ENCODE measurements at places on chromosomes 16 and 17. TPM values are rescaled to one million over a fixed set of nuclear protein-coding genes. Genes with fewer than 3 reads are reported as not detected.

Gene FBXO39
- total RNA-seq, result not detected

Gene MYH3
- total RNA-seq, result 1.3 TPM

Gene ABCC12
- total RNA-seq, result under 0.01 TPM

Gene ABCC1
- total RNA-seq, result 17.2 TPM

Gene MNT
- total RNA-seq, result 7.7 TPM

Gene ABCA6
- total RNA-seq, result 61.4 TPM

Gene KRT38
- total RNA-seq, result not detected

Gene ACSM2A
- total RNA-seq, result not detected

Gene HBA2
- total RNA-seq, result not detected

Gene KRTAP3-1
- not detected for total RNA-seq

Gene TBC1D26
- not detected for total RNA-seq

Gene G6PC1
- total RNA-seq, result not detected

Gene DHODH
- total RNA-seq, result 5.8 TPM

Gene FA2H
- not detected for total RNA-seq

Gene OR1A1
- total RNA-seq, result not detected

Gene ZSCAN10
- total RNA-seq, result not detected

Gene SOST
- not detected for total RNA-seq

Gene LRRC37A
- total RNA-seq, result not detected

Gene CNTNAP1
- 37.9 TPM for total RNA-seq

Gene TNFRSF13B
- not detected for total RNA-seq

Gene PRR35
- total RNA-seq, result not detected

Gene CLEC19A
- not detected for total RNA-seq

Gene TNFAIP1
- 26.9 TPM for total RNA-seq

Gene CES4A
- 1.2 TPM for total RNA-seq

Gene B9D1
- 12.8 TPM for total RNA-seq

Gene TMED6
- not detected for total RNA-seq

Gene PRSS53
- 0.58 TPM for total RNA-seq

Gene CSHL1
- not detected for total RNA-seq

Gene NDRG4
- total RNA-seq, result 9.2 TPM

Gene TMEM235
- total RNA-seq, result not detected

Gene PRCD
- 0.94 TPM for total RNA-seq

Gene SLC5A11
- not detected for total RNA-seq

Gene STAT5B
- total RNA-seq, result 19.6 TPM

Gene ALOX12B
- total RNA-seq, result not detected

Gene DNAH2
- 1.1 TPM for total RNA-seq

Gene PKMYT1
- total RNA-seq, result 2.7 TPM

Gene HSD17B1
- 4.9 TPM for total RNA-seq

Gene PTX4
- total RNA-seq, result 1.9 TPM

Gene TMEM204
- total RNA-seq, result 18.1 TPM

Gene NPIPB2
- 2.3 TPM for total RNA-seq

Gene CDH3
- 0.17 TPM for total RNA-seq

Gene ZNF319
- total RNA-seq, result 7.5 TPM

Gene FMNL1
- 3.3 TPM for total RNA-seq

Gene GLP2R
- 2.5 TPM for total RNA-seq

Gene CARD14
- not detected for total RNA-seq

Gene PRR15L
- total RNA-seq, result not detected

Measured in pericardium fibroblast (primary cell).